ENCODE measurements at places on chromosomes 2 and 18.

DNA sequence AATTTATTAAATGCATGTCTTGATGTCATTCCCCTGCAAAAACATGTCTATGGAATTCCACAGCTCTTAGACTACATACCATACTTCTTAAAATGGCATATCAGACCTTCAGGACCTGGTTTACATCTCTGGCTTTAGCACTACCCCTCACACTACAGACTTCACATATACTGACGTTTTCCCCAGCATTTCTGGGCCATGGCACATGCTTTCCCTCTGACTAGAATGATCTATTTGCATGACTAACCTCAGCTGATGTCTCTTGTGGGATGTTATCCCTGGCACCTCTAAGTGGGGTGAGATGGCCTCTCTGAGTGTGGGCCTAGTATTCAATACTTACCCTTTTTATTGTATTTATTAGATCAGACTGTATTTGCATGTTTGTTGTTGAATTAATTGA is 381.6 kb downstream of the ERBB4 start:
- DNase-seq = no peak

DNA sequence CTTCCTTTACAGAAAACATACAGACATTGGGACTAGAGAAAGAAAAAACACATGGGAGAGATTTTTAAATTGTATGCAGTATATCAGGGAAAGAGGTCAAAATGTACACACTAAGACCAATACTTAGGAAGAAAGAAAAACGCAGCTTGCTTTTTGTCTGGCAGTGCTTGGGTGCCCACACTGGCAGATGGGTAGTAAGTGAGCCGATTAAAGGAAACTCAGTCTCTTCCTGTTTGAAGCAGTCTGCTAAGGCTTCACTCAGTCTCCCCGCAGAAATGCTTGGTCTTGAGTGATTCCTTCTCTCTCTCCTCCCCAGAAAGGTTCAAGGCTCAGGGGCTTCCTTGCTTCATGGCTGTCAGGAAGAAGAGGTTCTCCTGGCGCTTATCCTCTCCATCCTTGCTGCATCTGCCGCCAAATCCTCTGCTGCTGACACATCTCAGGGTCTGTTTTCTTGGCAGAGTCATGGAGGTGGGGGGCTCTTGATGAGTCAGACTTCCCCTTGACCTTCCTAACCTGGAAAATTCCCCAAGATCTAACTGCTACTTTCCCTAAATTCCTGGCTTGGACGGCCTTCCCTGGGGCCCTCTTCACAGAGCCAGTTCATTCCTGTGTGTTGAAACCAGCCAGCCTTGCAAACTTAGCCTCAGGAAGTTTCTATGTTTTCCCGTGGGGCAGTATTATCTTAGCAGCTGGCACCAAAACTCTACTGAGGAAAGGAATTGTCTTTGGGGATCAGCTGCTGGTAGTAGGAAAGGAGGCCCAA is 10.5 kb upstream of the TMSB10 start:
- no peak for DNase-seq

DNA sequence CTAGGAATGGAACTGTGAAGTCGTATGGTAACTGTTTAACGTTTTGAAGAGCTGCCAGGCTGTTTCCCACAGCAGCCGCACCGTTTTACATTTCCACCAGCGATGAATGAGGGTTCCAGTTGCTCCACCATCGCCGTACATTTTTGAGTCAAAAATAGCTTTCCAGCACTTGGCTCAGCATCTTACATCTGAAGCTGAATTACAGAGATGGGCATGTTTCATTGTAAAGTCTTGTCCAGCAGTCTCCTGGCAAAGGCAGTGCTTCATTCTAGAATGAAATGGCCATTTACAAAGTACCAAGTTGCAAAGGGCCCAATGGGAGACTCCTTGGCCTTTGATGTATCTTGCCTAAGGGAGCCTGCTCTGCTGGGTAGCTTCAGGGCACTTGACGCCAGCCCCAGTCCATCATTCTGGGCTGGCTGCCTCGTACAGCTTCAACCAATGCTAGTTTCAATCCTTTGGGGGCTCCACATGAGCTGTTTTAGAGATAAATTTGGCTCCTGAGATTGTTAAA is 45.1 kb downstream of the ATIC start:
- DNase-seq = no peak

- no peak for DNase-seq
These were observed 100.6 kb upstream of the SMIM21 start for GRCh38 chr18:75527848-75528685.

DNA sequence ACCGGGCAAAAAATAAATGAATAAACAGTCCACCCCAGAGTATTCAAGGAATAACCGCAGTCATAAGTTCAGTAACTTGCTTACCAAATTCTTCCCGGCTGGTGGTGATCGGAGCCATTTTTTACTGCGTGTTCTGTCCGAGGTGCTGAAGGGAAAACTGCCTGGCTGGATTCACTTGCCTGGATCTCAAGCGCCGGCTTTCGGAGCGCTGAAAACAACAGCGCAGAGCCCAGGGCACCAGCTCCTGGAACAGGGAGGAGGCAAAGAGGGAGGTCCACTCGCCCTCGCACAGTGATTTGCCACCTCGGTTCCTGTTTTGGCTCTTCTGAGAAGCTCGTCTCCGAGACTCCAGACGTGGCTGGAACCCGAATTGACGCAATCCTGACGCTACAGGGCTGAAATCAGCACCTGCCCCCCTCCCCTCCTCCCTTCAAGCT is at the start of gene SYT4:
SYT4 (minus strand) TSS at position 327 of the 437 bp plus-strand sequence; CDS start at position 118, 209 bp downstream.
- no peak for DNase-seq

GRCh38 chr2:240425236-240425615 is 10.2 kb upstream of the GPC1 start:
- DNase-seq = no peak

DNA sequence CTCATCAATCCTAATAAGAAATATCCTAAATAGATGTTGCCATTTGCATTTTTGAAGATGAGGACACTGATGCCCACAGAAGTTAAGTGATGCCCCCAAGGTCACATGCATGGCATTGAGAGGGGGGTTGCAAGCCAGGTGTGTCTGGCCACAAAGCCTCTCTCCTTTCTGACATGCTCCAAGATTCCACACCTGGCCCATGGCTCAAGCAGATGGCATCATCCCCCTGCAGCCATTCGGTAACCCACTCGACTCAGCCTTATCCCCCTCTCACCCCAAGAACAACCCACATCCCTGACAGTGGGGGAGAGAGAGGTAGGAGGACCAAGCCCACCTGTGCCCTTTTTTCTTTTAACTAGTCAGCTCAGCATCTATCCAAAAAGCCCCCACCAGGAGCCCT is 16.5 kb upstream of the TEX51 start:
- DNase-seq = no peak

GRCh38 chr2:46871976-46872381 is 43.6 kb downstream of the MCFD2 start:
- DNase-seq = no peak
